ENCODE measurements at places on chromosomes 1 and 21.

GRCh38 chr1:169426174-169426705 lies 1.0 kb downstream of the CCDC181 start:
- DNase-seq, result no peak

- no peak for DNase-seq
Measured at GRCh38 chr1:228023294-228023639, 16.5 kb downstream of the WNT3A start.

DNA sequence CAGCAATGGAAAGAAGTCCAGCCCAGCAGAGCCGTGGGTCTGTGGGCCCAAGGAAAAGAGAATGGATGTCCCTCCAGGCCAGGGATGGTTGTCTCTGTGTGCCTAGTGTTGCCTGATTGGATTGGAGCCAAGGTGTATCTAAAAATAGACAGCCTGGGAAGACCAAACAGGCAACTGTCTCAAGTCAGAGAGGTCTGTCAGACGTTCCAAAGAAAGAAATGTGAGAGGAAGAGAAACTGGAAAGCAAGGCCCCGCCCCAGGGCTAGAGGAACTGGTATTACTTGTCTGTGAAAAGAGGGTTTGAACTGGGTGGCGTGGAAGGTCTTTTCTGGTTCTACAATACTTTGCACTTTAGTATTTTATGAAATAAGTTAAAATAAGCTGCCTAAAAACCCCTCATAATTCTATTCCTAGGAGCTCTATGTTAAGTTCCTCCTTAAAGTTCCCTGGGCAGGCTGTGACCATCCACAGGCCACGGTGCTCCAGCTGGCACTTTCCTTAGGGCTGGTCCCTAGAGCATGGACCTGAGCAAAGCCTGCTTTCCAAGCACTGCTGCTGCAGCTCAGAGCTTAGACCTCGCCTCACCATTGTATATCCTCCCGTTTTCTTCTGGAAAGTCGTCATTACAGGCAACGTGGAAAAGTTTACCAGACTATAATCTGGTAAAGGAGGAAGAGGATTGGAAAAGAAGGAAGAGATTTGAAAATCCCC lies 151.6 kb downstream of the DISC1 start:
- DNase-seq, result peak; percentile 74

DNA sequence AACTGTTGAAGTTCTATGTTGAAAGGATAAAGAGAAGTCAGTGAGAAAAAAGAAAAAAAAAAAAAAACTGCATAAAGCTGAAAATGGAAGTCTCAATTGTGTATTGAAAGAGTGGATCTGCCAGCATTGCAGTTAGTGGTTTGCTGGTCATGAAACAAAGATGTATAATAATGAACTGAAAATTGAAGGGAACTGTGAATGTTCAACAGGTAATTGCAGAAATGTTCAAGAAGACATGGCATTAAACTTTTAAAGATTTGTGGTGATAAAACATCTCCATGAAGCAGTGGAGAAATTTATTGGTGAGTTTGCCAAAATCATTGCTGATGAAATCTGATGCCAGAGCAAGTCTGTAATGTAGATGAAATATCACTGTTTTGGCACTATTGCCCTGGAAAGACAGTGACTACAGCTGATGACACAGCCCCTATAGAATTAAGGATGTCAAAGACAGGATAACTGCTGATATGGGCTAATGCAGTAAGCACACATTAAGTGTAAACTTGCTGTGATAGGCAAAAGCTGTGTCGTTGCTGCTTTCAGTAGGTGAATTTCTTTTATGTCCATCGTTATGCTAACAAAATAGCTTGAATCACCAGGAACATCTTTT lies 71.0 kb downstream of the RD3 start:
- no peak for DNase-seq

- no peak for DNase-seq
Measured at GRCh38 chr1:69528376-69528775, 39.3 kb upstream of the LRRC7 start.

GRCh38 chr1:183600136-183600535 lies 9.9 kb upstream of the NCF2 start:
- peak; percentile 87 for DNase-seq

DNA sequence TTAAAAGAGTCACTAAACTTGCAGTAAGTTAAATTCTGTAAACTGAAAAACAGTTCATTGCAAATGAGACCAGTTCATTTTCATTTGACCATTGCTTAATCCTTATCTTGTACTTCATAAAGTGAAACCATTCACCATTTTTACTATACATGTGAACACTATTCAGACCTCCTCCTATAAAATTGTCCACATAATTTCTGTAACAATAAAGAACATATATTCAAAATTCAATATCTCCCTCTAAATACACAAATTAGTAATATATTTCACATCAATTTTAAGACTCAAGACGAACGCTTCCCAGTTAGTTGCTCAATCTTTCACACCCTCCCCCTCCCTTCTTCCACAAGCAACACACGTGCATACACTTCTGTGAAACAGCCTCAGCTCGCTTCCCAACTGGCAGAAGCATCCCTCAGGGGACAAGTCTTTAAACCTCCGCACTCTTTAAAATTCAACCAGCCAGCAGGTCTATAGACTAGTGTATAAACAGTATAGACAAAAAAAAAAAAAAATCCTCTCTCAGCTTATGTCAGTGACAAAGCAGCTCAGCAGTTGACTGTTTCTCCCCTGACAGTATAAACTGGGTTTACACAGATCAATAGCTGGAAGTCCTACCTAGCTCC lies 99.6 kb downstream of the DENND1B start:
- DNase-seq, result no peak

GRCh38 chr21:25890001-25890400 lies 155.2 kb downstream of the GABPA start:
- DNase-seq, result no peak

- DNase-seq, result no peak
Measured at GRCh38 chr1:240242601-240243144, 151.0 kb downstream of the FMN2 start.

DNA sequence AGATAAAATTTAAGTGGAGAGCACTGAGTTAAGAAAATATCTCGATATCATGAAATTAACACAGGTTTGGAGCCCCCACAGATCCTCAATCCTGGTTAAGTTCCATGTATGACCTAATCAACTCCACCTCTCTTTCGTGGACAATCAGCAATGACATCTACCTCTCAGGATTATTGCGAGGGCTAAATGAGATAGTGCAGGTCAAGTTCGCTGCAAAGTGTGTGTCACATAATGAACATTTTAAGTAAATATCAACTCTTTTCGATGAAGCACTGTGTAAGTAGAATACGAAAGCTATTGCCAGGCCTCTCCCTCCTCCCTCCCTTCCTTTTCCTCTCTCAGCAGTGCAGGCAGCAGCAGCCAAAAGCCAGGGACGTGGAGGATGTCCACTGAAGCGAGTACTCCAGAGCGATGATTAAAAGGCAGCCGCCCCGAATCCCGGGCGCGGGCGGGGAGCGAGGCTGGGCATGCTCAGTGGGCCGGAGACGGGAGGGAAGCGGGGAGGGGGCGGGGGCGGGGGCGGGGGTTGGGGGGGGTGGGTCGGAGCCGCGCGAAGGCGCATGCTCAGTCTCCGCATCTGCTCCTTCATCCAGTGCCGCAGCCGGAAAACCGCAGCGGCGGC lies at the start of gene CAMSAP2:
Gene CAMSAP2 (plus strand): TSS at position 567 of the 622 bp plus-strand sequence. CDS start 935 bp downstream, outside the sequence.
- DNase-seq, result peak; percentile 93

GRCh38 chr1:7638078-7638477 lies 133.0 kb upstream of the VAMP3 start:
- DNase-seq, result no peak

GRCh38 chr1:218499011-218499691 lies 154.0 kb downstream of the TGFB2 start:
- no peak for DNase-seq

DNA sequence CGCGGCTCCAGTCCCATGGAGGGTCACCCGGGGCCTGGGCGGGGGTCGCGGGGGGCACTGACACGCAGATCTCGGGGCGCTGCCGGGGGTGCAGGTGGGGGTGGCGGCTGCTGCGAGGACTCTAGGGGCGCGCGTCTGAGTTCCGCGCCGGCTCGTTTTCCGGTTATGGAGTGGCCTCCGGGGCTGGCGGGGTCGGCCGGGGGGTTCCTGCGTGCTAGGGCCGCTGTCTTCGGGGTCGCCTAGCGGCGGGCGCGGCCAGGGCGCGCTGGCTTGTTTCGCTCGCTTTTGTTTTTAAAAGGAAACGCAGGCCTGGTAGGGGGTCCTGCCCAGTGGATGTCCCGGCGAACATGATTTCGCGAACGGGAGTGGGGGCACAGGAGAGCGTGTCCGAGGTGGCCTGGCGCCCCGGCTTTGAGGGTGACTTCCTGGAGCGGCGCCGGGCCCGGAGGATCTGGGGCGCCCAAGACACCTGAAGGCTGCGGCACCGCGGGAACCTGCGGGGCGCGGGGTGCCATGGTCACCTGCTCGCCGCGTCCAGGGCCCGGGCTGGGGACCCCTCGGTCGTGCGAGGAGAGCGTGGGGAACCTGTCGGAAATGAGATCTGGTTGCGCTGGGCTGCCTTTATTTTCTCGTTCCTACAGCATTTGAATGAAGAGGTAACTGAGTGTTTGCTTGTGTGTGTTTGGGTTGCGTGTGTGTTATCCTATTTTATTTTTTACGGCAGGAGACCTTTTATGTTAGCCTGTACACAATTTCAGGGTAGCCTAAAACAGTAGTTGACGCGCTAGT lies 618 bp downstream of the ETS2 start:
- DNase-seq, result no peak

DNA sequence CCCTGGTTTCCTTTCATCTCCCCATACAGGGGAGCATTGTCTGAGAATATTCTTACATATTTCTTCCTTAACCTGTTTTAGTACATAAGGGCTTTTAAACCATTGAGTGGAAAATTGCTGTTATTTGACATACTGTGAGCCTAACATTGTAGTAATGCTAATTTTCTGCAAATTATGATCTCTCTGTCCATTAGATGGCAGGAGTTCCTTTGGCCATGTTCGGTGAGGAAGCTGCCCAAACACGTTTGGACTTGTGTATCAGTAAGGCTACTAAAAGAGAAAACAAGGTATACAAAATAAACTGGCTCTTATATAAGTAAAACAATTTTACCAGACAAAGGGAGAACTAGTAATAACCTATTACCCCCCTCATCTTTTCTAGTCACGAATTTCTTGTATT lies 29.2 kb downstream of the CDC7 start:
- no peak for DNase-seq

GRCh38 chr1:75316230-75316629 lies 182.0 kb downstream of the LHX8 start:
- no peak for DNase-seq

GRCh38 chr1:21508580-21509350 lies 458 bp upstream of the ALPL start:
- peak; percentile 69 for DNase-seq

DNA sequence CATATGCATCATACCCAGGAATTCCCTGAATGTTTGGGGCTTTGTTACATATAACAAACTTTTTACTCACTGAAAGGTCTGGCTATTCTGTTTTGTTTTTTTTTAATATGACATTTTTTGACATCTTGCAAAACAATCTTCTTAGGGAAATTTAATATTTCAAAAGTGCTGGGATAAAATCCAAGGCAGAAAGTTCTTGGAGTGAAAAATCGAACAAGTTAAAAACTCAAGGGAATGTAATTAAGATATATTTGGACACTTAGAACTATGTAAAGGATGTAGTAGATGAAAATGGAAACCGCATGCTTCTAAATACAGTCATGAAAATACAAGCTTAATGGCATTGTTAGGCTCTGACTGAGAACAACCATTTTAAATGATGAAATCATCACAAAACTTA lies 8.6 kb downstream of the CHODL start:
- DNase-seq, result no peak

GRCh38 chr1:103561643-103562395 lies 9.6 kb upstream of the AMY2B start:
- DNase-seq, result no peak

- DNase-seq, result no peak
Measured at GRCh38 chr1:12597792-12598191, 20.2 kb downstream of the DHRS3 start.

DNA sequence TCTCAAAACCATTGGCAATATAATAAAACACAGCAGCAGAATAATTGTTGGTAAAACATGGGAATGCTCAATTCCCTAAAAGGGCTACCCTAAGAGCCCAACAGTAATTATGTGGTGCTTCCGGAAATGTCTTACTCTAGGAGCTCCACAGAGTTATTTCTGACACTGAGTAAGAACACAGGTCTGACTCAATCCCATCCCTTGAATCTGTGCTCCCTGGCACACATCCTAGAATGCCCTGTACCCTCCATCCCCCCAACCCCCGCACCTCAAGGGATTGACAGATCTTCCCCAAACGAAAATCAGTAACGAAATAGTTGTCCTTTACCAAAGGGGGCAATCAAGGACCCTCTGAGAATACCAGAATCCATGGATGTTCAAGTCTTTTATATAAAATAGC lies 71.9 kb downstream of the SMYD2 start:
- no peak for DNase-seq

- DNase-seq, result no peak
Measured at GRCh38 chr1:7491109-7491817, 279.8 kb upstream of the VAMP3 start.

GRCh38 chr21:42225571-42226155 lies 6.7 kb downstream of the ABCG1 start:
- DNase-seq, result no peak

DNA sequence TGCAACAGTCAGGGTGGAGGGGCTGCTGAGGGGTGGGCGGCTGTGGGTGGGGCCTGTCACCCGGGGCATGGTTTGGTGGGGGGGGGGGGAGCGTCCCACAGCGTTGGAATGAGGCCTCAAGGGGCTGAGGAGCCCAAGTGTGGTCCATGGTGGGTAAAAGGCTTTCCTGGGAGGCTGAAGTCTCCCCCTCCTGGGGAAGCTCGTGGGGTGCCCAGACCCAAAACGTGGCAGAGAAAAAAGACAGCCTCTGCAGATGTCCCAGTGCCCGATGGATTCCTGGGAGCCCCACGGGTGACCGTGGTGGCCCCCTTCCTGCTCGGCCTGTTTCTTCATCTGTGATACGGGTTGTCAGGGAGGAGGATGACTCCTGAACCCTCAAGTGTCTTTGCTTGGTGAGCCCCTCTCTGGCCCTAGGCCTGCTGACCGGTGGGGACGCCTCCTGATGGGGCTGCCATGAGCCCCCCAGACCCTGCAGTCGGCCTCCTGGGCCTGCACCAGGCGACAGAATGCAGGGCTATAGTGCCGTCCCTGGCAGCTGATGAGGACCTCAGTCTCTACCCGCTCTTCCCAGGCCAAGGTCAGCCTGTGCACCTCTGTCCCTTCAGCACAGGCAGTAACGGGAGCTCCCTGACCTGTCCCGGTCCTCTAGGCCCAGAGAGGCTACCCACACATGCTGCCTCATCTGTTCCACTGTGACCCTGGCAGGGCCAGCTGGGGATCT lies 1.1 kb downstream of the OBSCN start:
- peak; percentile 47 for DNase-seq

DNA sequence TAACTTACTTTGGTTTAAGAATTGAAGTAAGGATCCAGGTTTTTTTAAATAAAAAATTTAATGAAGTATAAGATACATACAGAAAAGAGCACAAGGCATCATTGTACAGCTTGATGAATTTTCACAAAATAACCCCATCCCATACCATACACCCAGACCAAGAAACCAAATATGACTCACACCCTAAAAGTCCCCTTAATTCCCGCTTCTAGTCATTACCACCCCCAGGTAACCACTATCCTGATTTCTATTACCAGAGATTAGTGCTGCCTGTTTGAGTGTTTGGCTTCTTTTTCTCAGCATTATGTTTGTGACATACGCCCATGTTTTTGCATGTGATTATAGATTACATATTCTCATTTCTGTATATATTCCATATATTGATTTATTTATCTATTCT lies 98.5 kb upstream of the HIVEP3 start:
- DNase-seq, result no peak

- DNase-seq, result no peak
Measured at GRCh38 chr21:36691555-36692041, 7.3 kb upstream of the SIM2 start.

GRCh38 chr1:182724215-182724614 lies 39.8 kb upstream of the RGS8 start:
- DNase-seq, result no peak

All from right atrium auricular region (tissue), 2 donors.